H9 (cell line): ENCODE measurements at places on chromosomes 2 and 18.

GRCh38 chr2:19720306-19720705, 181.5 kb downstream of the TTC32 start:
- no peak for DNase-seq

- DNase-seq: no peak
These were observed 139.5 kb downstream of the LRRC30 start for GRCh38 chr18:7370375-7370774.

- no peak for DNase-seq
These were observed 1159.0 kb downstream of the RPIA start for GRCh38 chr2:89850481-89850880.

GRCh38 chr2:163348857-163349380, 386.9 kb downstream of the FIGN start:
- no peak for DNase-seq

- no peak for DNase-seq
These were observed 203.6 kb upstream of the KYNU start for GRCh38 chr2:142673836-142674235.
